Karpas-422 (cell line): ENCODE measurements at places on chromosomes 4 and X.
A peak's percentile ranks its signal among the peaks of the same experiment; 100 is the strongest.

DNA sequence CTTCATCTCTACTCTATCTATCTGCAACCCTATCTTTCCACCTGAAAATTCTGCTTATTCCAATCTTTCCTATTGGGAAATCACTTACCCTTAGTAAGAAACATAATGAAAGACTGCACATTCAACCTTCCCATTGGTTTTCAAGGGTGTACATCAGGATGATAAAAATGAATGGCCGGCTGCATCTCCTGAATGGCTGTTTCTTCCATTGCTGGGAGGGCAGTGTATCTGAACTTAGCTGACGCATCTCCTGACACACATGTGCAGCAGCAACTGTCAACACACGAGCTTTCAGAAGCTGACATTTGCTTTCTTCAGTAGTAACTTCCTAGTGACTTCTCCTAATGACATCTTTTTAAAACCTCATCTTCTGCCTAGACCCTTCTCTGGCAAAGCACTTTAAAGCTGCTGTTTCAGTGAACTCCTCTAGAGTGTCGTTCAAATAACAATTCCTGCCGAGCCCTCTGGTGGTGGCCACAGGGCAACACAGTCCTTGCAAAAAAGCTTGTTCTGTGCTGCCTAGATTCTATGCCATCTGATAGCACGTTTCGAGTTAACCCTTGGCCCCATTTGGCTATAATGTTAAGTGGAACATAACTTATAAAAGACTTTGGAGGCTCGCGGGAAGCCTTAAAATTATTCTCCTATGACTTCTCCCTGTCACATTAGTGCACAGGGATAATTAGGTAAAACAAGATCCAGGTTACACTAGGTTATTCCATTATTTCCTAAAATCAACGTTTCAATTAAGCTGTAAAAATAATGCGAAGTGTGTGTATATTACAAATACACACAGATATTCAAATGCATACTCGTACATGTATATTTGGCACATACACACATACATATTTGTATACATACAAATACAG is 2340.7 kb downstream of the PCDH7 start:
- peak; percentile 71 for DNase-seq

DNA sequence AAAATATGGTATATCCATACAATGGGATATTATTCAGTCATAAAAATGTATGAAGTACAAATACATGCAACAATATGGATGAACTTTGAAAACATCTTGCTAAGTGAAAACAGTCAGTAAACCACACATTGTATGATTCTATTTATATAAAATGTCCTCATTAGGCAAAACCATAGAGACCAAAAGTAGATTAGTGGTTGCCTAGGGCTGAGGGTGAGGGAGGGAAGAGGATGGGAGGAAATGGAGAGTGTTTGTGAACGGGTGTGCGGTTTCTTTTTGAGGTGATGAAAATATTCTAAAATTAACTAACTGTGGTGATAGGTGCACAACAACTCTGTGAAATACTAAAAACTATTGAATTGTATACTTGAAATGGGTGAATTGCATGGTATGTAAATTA is 29.6 kb downstream of the TEX11 start:
- DNase-seq: no peak

DNA sequence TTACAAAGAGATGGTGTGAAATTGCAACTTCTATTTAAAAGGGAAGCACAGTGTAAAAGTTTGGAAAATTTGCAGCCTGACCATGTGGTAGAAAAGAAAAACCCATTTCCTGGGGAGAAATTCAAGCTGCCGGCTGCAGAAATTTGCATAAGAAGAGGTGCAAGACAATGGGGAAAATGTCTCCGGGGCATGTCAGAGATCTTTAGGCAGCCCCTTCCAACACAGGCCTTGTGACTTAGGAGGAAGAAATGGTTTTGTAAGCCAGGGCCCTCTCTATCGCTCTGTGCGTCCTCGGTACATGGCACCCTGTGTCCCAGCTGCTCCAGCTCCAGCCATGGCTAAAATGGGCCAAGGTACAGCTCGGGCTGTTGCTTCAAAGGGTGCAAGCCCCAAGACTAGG is 40.4 kb downstream of the CCDC158 start:
- DNase-seq: no peak

- DNase-seq: no peak
Observed at GRCh38 chr4:69075061-69075792, 21.0 kb upstream of the UGT2B7 start.

- DNase-seq: no peak
Observed at GRCh38 chrX:51853251-51853650, 40.2 kb upstream of the MAGED1 start.

- no peak for DNase-seq
Observed at GRCh38 chrX:10470009-10470408, 150.4 kb downstream of the MID1 start.

GRCh38 chrX:15050395-15050794 is 177.2 kb downstream of the MOSPD2 start:
- DNase-seq: peak; percentile 53

- peak; percentile 87 for DNase-seq
Observed at GRCh38 chr4:54322818-54323417, 93.8 kb downstream of the PDGFRA start.

GRCh38 chr4:24274381-24274941 is 309.9 kb downstream of the DHX15 start:
- no peak for DNase-seq

DNA sequence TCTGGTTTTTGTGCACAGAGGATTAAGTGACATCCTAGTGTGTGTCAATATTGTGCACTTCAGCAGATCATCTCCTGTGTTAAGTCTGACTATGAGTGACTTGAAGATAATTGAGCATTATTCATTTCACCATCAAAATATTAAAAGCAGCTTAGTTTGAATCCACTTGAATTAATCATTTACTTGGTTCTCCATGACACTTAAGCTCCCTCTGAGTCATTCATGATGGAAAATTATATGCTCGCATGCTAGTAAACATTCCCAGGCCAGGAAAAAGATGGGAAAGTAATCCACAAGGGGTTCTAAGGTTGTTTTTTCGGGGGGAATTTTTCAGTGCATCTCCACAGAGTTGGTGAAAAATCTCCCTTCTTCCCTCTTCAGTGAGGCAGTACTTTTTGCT is 97.2 kb upstream of the EOLA2 start:
- no peak for DNase-seq

- DNase-seq: no peak
Observed at GRCh38 chr4:22414833-22415232, 101.0 kb downstream of the ADGRA3 start.

GRCh38 chrX:48940404-48940955 is 16.9 kb downstream of the OTUD5 start:
- DNase-seq: no peak

GRCh38 chr4:152458801-152459302 is 77.0 kb downstream of the FBXW7 start:
- DNase-seq: no peak

- DNase-seq: no peak
Observed at GRCh38 chrX:47231167-47231566, 1.6 kb upstream of the USP11 start.

- DNase-seq: peak; percentile 66
Observed at GRCh38 chr4:22356987-22357596, 158.8 kb downstream of the ADGRA3 start.

GRCh38 chr4:158777423-158778155 is 8.8 kb downstream of the FNIP2 start:
- DNase-seq: no peak

- DNase-seq: no peak
Observed at GRCh38 chrX:23896981-23897380, 10.8 kb downstream of the APOO start.

DNA sequence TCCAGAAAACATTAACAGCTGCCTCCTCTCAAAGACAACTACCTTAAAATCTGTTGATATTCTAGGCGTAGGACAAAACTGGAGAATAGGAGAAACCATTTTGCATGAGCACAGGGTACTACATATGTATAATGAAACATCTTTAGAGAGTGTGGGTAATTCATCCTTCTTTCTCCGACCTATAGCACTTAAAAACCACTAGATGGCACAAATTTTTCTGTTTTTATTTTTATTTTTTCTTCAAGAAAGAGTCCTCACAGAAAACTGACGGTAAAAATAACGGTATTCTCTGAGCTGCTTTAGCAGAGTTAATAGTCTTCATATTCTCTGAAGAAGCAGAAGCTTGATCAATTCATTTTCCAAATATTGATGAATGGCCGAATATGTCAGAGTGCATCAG is 14.6 kb downstream of the SMIM31 start:
- DNase-seq: peak; percentile 57

DNA sequence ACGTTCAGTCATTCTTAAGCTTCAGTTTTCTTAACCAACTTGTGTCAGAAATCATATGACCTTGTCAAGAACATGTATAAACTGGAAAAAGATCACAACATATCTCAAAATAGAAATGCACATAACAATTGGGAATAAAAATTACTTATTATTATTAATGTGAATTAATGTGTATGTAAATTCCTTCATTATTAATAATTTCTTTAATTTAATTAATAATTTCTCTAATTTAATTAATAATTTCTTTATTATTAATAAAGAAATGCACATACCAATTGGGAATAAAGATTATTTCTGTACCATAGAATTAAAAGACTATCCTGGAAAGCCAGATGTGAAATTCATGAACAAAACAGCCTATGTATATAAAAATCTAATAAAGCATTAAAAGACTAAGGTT is 718.5 kb upstream of the PCDH7 start:
- no peak for DNase-seq

GRCh38 chrX:66053414-66053813 is 13.5 kb upstream of the VSIG4 start:
- DNase-seq: no peak

DNA sequence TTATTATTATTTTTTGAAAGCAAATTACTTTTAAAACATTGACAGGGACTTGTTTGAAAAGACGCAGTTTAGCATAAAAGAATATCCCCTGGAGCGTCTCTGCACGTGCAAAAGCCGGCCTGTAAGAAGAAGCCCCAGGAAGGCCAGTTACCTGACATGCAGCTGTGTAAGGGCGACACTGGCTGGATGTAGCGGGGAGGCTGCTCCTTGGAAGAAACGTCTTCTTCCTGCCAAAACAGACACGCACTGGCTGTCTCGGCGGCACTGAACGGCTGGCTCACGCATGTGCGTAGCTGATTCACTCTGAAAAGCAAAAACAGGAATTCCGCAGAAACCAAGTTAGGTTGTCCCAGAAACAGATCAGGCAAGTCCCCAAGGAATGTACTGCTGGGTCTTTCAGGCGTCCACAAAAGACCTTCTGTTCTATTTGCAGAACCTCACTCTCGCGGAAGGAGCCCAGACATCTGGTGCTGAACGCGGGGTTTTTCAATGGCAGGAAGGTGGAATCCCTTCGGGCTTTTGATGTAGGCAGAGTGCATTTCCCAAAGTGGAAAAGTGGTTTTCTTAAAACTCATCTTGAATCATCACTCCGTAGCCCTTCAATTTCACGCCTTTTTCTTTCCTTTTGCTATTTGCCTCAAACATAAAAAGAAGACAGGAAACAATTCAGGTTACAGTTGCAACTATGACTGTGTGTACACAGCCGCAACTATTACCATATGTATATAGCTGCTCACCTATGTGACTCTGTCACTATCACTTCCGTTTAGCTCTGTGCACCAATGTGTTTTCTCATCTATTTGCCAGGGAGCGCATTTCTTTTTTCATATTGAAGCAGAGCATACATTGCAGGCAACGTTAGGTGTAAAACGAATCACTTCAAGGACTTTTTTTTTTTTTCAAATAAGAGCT is 38.1 kb upstream of the ARSH start:
- DNase-seq: no peak

DNA sequence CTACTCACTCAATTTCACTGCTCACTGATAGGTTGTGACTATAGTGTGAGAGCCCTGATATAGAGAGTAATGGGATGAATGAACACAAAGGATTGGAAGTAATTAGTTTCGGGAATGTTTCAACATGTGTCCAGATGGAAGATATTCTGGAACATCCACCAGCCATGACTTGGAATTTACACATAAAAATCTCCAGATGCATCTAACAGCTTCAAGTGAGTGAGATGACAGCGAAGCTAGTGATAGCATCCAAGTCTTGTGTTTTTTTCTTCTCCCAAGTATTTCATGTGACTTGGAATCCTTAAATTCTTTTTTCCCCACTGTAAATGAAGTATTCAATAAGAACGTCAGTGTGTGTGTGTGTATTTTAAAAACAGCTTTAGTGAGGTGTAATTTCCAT is 82.1 kb downstream of the CLDN34 start:
- DNase-seq: no peak

DNA sequence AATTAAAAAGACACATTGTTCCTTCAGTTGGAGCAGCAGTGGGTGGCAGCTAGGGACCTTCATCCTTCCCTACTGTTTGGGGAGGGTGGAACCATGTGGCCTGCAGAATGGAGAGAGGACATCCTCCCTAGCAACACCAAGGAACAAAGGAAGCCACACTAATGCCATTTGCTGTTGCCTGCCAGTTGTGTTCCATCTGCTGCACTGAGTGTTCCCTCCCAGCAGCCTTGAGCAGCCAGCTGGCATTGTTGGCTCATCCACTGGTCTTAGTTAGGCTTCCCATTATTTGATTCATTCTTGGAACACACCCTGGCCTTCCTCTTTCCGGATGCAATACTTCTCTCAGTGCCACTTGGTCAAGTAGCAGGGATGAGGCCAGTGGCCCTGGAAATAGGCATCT is 25.0 kb upstream of the HMGB3 start:
- no peak for DNase-seq

DNA sequence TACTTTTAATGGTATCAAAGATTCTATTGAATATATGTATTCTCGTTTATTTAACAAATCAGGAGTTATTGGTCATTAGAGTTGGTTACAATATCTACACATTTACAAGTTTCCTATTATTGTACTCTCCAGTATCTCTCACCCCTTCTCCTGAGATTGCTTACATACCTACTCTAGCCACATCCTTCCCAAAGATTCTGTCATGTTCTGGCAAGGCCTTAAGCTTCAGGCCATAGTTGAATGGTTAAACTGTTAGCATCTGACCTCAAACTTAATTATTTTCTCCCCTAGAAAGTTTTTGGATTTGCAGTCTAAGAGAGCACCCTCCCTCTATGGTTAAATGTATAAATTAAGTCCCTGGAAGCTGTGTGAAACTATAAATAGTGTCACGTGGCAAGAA is 784.2 kb downstream of the GLUD2 start:
- DNase-seq: no peak

DNA sequence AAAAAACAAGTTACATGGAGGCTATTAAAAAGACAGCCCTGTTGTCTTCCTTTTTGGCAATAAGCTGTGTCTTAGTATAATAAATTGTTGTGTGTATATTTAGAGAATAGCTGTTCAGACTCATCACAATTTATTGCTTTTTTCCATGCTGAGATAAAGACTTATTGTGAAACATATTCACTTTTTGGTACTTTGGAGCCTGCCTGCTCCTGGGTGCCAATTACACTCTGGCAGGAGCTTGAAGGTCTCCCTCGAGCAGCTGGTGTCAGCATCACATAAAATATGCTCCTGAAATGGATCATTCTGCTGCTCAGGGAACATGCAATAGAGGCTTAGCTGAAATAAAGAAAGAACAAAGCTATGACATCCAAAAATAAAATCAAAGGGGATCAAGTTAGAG is 211.6 kb upstream of the DKK2 start:
- DNase-seq: no peak
